IgD-negative memory B cell (primary cell): ENCODE measurements at places on chromosomes 2 and 18. TPM values are rescaled to one million over a fixed set of nuclear protein-coding genes. Genes with fewer than 3 reads are reported as not detected.

ADAM17 gene
- 15.9 TPM for polyA plus RNA-seq

CIB4 gene
- polyA plus RNA-seq, result not detected

TRABD2A gene
- 5.7 TPM for polyA plus RNA-seq

SKA1 gene
- 0.90 TPM for polyA plus RNA-seq

POTEJ gene
- not detected for polyA plus RNA-seq

LTBP1 gene
- not detected for polyA plus RNA-seq

RUFY4 gene
- polyA plus RNA-seq, result 0.25 TPM

ONECUT2 gene
- polyA plus RNA-seq, result not detected

MZT2A gene
- 103 TPM for polyA plus RNA-seq

REL gene
- 64.7 TPM for polyA plus RNA-seq

CLEC4F gene
- not detected for polyA plus RNA-seq

HTR2B gene
- polyA plus RNA-seq, result not detected

AQP12A gene
- polyA plus RNA-seq, result not detected

ALKAL2 gene
- 3.5 TPM for polyA plus RNA-seq

CRYBA2 gene
- not detected for polyA plus RNA-seq

NEU2 gene
- not detected for polyA plus RNA-seq

IL1B gene
- not detected for polyA plus RNA-seq

TM4SF20 gene
- not detected for polyA plus RNA-seq

DLGAP1 gene
- not detected for polyA plus RNA-seq

TMEFF2 gene
- polyA plus RNA-seq, result not detected

DTNA gene
- polyA plus RNA-seq, result not detected

FKBP1B gene
- 3.9 TPM for polyA plus RNA-seq

MC2R gene
- not detected for polyA plus RNA-seq

L3MBTL4 gene
- 0.61 TPM for polyA plus RNA-seq

DSC1 gene
- 0.54 TPM for polyA plus RNA-seq

CCDC74B gene
- not detected for polyA plus RNA-seq

CCDC68 gene
- polyA plus RNA-seq, result not detected

TACR1 gene
- polyA plus RNA-seq, result not detected

VAMP8 gene
- 240 TPM for polyA plus RNA-seq

SERPINB2 gene
- polyA plus RNA-seq, result not detected

GCFC2 gene
- polyA plus RNA-seq, result 26.9 TPM

UGT1A8 gene
- not detected for polyA plus RNA-seq

PLB1 gene
- not detected for polyA plus RNA-seq

CYRIA gene
- 31.0 TPM for polyA plus RNA-seq

AKAIN1 gene
- polyA plus RNA-seq, result not detected

ANKRD30BL gene
- polyA plus RNA-seq, result 0.64 TPM

SIX3 gene
- not detected for polyA plus RNA-seq

APOB gene
- not detected for polyA plus RNA-seq

SCG2 gene
- not detected for polyA plus RNA-seq

PGAP1 gene
- polyA plus RNA-seq, result 0.56 TPM

CCDC148 gene
- not detected for polyA plus RNA-seq
